ENCODE measurements at places on chromosomes 5 and 9.

DNA sequence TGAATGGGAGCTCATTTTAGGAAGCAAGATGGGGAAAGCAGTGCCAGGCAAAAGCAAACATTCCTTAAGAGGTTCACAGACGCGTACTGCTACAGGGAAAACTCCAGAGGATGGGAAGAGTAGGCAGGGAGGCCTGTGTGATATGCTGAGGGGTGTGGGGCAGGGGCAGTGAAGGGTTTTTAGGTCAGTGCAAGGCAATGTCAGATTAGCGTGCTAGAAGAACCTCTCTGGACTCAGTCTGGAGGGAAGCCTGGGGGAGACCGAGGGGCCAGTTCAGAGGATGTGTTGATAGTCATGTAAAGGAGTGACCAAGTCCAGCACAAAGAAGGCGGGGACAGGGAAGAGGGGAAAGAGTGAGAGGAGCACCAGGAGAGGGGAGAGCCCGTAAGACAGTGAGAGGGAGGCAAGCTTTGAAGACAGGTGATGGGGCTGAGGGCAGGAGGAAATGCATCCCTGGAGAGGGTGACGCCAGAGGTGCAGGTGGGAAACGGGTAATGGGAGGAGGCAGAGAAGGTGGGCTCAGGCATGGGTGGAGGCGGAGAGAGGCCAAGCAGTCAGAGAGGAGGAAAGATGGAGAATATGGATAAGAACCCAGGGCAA is 134.5 kb downstream of the MTX3 start:
- no peak overlapping the region for H3K4me3 ChIP-seq
- DNase-seq, result no peak
- H3K27ac ChIP-seq, result no peak overlapping the region
- H3K36me3 ChIP-seq, result no peaks in the 10 kb centered on the region
- no peaks in the 10 kb centered on the region for H3K27me3 ChIP-seq
- no peaks in the 10 kb centered on the region for H3K4me1 ChIP-seq

DNA sequence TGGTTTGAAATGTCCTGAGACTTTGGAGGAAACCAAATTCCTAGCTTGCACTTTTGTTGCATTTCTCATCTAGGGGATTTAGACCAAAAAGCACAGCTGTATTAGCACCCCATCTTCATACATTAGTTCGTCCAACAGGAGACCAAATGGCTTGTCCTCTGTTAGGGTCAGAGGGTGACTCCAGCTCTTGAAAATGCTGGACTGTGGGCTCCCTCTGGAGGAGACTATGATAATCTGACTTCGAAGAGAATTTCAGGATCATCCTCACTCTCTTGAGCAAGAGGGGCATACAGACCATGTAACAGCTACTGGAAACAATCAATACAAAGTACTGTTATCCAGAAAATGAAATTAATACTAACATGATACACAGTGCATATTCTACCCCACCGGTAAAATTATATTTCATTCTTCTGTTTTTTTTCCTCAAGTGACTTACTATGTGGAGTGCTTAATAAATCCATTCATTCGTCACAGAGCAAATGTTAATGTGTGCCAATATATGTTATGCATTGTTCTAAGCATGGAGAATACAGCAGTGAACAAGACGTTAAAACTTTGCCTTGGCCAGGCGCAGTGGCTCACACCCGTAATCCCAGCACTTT is 63.7 kb upstream of the PPP2CA start:
- H3K27me3 ChIP-seq, result no peaks in the 10 kb centered on the region
- H3K36me3 ChIP-seq, result no peaks in the 10 kb centered on the region
- DNase-seq, result peak; percentile 52
- no peaks in the 10 kb centered on the region for H3K4me1 ChIP-seq

DNA sequence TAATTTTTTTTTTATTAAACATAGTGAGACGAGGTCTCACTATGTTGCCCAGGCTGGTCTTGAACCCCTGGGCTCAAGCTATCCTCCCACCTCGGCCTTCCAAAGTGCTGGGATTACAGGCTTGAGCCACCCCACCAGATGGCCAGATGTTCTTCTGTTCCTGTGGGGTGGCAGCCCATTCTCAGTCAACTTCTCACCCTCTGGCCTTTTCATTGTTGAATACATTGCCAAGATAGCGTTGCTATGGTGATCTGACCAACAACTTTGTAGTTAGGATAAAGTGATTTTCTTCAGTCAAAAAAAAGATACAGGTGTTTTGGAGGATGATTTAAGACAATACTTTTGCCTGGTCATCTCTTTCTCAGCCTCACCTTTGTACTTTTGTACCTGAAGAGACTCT is 109.1 kb downstream of the EGFLAM start:
- no peak for DNase-seq
- H3K4me3 ChIP-seq, result no peak overlapping the region
- H3K27me3 ChIP-seq, result peaks cover 17% of the 10 kb centered on the region
- H3K27ac ChIP-seq, result no peak overlapping the region

- peak within 1 kb of the TSS; percentile 83 for H3K4me3 ChIP-seq
- no peaks in the 10 kb centered on the region for H3K36me3 ChIP-seq
- H3K4me1 ChIP-seq, result peaks cover 31% of the 10 kb centered on the region
- peak within 1 kb of the TSS; percentile 68 for H3K27ac ChIP-seq
- peak; percentile 25 for DNase-seq
- H3K27me3 ChIP-seq, result no peaks in the 10 kb centered on the region
These were observed at the start of gene CARD19 for GRCh38 chr9:93096131-93096802. CARD19 (plus strand) TSS chr9:93096217; CDS start chr9:93096346, 129 bp downstream.

DNA sequence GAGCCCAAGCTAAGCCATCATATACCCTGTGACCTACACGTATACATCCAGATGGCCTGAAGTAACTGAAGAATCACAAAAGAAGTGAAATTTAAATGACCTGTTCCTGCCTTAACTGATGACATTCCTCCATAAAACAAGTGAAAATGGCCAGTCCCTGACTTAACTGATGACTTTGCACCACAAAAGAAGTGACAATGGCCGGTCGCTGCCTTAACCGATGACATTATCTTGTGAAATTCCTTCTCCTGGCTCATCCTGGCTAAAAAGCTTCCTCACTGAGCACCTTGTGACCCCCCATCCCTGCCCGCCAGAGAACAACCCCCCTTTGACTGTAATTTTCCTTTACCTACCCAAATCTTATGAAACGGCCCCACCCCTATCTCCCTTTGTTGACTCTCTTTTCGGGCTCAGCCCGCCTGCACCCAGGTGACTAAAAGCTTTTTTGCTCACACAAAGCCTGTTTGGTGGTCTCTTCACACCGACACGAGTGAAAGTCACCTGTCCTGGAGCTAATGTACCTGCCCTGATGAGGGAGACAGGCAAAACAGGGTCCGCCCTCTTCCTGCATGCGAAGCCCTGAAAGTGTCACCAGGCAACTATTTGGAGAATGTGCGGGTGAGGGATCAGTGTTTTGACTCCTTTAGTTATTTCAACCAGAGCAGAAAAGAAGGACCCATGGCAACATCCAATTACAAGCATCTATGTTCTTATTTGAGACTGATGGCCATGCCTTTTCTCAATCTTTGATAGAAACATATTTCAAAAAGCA is 266.1 kb downstream of the SMARCA2 start:
- H3K27ac ChIP-seq, result peak overlapping the region; percentile 87
- no peaks in the 10 kb centered on the region for H3K36me3 ChIP-seq

DNA sequence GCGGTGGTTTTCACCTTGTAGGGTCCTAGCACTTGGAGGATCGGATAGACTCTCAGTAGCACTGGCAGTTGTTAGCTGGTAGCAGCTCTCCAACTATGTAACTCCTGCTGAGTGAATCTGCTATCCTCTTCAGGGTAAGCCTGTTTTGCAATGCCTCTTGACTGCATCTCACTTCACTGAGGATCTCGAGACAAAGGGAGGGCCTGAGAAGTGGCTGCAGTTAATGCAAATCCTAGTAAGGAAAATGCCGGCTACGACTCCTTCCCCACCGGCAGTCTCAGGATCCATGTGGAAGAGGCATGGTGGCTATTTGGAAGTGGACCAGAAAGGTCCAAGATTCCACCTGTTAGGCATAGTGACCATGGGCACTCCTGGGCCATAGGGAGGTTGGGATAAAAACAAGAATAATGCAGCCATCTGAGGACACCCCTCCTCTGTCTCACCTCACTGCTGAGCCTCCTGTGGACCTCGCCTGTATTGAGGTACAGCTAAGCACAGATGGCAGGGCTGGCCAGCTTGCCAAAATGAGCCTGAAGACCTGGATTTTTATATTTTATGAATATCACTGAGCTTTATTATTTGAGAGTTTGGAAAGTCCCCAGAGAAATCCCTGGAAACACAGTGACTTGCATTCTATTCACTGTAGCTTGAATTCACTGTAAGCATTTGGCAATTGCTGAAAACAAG is 146.0 kb downstream of the LIFR start:
- no peak overlapping the region for H3K27ac ChIP-seq
- H3K4me3 ChIP-seq, result no peak overlapping the region
- no peaks in the 10 kb centered on the region for H3K36me3 ChIP-seq
- H3K27me3 ChIP-seq, result peaks cover 21% of the 10 kb centered on the region
- no peaks in the 10 kb centered on the region for H3K4me1 ChIP-seq

GRCh38 chr5:8577792-8578191 is 708.8 kb downstream of the MTRR start:
- DNase-seq, result no peak
- no peaks in the 10 kb centered on the region for H3K27me3 ChIP-seq
- no peaks in the 10 kb centered on the region for H3K36me3 ChIP-seq
- H3K4me1 ChIP-seq, result no peaks in the 10 kb centered on the region
- no peak overlapping the region for H3K27ac ChIP-seq

DNA sequence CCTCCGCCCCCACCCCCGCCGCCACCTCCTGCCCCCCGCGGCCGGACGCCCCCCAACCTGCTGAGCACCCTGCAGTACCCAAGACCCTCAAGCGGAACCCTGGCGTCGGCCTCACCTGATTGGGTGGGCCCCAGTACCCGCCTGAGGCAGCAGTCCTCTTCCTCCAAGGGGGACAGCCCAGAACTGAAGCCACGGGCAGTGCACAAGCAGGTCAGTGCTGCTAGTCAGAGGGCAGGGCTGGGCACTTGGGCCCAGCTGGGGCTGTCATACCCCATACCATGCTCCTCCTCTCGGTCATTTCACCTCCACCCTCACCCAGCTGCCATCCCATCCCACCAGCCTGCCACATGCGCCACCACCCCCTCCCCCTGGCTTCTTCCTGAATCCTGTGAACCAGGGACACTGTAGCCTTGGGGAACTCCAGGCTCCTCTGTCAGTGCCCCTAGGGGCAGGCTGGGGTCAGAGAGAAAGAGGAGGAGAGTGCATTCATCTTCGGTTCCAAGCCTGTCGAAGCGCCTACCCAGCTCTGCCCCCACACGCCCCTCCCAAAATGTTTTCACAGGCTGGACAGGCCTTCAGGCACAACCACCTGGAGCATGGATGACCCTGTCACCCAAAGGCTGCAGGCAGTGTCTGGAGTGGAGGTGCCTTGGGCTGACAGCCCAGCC is 122.0 kb downstream of the DAB2IP start:
- no peaks in the 10 kb centered on the region for H3K27me3 ChIP-seq
- no peak overlapping the region for H3K4me3 ChIP-seq
- peaks cover 2% of the 10 kb centered on the region for H3K36me3 ChIP-seq
- peaks cover 21% of the 10 kb centered on the region for H3K4me1 ChIP-seq

GRCh38 chr5:163565931-163566608 is 60.7 kb downstream of the MAT2B start:
- no peak overlapping the region for H3K27ac ChIP-seq
- H3K27me3 ChIP-seq, result peaks cover 6% of the 10 kb centered on the region
- H3K4me3 ChIP-seq, result peak overlapping the region; percentile 57
- DNase-seq, result no peak
- H3K36me3 ChIP-seq, result no peaks in the 10 kb centered on the region

DNA sequence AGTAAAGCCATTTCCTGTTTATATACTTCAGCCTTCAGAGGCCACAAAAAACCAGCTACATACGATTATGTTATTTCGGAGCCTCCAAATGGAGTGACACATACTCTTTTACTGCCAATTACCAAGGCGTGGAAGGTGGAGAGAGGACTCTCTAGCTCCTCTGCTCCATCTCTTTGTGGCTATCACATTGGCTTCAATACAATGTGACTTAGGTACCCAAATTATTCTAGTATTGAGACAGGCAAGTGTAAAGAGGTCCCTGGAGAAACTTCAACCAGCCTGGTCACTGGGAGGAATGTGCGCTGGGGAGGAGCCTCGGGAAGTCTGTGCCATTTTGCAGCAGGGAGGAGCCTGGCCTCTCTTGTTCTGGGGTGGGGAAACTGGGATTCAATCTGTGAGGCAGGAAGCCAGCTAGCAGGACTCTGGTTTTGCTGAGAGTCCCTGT is 85.8 kb upstream of the TAS2R1 start:
- H3K4me3 ChIP-seq, result no peak overlapping the region
- peaks cover 25% of the 10 kb centered on the region for H3K4me1 ChIP-seq
- DNase-seq, result peak; percentile 31
- no peaks in the 10 kb centered on the region for H3K27me3 ChIP-seq
- H3K27ac ChIP-seq, result peak overlapping the region; percentile 74

DNA sequence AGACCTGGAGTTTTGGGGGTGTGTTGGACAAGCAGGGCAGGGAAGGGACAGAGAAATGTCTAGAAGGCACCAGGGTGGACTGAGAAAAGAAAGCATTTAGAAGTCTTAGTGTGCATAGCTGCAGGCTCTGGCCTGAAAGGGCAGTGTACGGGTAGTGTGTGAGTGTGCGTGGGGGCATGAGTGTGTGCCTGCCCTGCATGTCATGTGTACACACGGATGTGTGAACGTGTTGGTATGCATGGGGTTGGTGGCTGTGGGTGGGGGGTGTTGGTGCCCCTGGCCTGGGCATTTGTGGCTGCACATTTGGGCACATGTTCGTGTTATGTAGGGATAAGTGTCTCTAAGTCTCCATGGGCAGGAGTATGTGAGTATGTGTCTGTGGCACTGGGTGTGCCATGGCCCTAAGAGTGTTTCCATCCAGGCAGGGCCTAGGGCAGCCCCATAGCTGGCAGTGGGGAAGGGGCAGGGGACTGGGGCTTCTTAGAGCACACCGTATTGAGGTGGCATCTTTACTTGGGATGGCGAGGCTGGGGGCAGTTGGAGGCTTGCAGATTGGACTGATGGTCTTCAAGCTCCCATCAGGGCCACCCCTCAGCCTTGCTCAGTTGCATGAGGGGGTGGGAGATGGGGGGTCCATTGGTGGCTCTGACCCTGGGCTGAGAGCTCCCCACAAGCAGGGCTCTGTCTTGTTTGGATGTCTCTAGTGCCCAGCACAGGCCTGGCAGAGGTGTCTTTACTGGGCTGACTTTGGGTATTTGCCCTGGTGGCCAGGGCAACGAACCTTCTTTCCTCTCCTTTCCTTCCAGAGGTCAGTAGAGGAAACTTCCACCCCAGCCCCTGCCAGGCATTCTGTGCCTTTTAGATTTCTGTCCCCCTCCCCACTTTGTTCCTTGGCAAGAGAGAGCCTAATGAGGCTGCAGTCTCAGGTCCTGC is 15.0 kb downstream of the PSD2 start:
- DNase-seq, result no peak
- peaks cover 3% of the 10 kb centered on the region for H3K27me3 ChIP-seq
- H3K4me1 ChIP-seq, result no peaks in the 10 kb centered on the region
- no peak overlapping the region for H3K27ac ChIP-seq
- H3K36me3 ChIP-seq, result no peaks in the 10 kb centered on the region

- no peak overlapping the region for H3K4me3 ChIP-seq
- no peak overlapping the region for H3K27ac ChIP-seq
- H3K4me1 ChIP-seq, result no peaks in the 10 kb centered on the region
- no peak for DNase-seq
- no peaks in the 10 kb centered on the region for H3K36me3 ChIP-seq
These were observed 102.3 kb downstream of the EPB41L4A start for GRCh38 chr5:112316731-112317130.

Measured in astrocyte (in vitro differentiated cells and primary cell).